ENCODE measurements at places on chromosomes 11 and 22. TPM values are rescaled to one million over a fixed set of nuclear protein-coding genes. Genes with fewer than 3 reads are reported as not detected.

- no peak overlapping the region for H3K4me3 ChIP-seq
- no peaks in the 10 kb centered on the region for H3K4me1 ChIP-seq
- H3K27me3 ChIP-seq = no peaks in the 10 kb centered on the region
- no peak for DNase-seq
- no peak overlapping the region for H3K27ac ChIP-seq
These were observed 33.8 kb downstream of the NEAT1 start for GRCh38 chr11:65456418-65456817.

DNA sequence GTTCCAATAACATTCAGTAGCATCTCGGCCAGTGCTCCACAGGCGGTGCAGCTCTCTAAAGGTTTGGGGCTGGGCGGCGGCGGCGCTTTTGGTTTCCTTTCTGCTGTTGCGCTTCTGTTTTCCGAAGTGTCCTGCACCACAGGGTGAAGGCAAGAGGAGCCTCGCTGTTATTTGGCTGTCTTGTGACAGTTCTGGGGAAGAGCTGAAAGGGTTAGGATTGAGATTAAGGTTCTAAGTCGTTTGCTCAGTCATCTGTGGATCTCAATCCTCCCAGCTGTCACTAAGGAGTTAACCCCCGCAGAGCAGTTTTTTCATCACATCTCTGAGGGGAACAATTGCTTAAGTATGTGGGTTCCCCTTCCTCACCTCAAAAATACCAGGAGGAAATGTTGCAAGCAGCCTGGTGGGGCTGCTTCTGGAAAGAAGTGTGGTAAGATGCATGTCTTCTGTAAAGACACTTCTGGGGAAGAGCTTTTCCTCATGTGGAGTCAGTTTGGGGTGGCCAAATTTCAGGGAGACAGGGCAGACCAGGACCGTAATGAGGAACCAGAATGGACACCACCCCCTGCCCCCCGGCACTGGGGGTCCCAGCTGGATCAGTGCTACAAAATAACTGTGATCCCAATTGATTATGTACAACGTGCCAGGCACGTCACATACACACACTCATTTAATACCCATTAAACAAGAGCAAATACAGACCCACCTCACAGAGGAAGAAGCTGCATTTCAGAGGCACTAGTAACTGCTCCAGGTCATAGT is 14.2 kb downstream of the TMEM121B start:
- no peak overlapping the region for H3K4me3 ChIP-seq
- H3K27me3 ChIP-seq = no peaks in the 10 kb centered on the region

DNA sequence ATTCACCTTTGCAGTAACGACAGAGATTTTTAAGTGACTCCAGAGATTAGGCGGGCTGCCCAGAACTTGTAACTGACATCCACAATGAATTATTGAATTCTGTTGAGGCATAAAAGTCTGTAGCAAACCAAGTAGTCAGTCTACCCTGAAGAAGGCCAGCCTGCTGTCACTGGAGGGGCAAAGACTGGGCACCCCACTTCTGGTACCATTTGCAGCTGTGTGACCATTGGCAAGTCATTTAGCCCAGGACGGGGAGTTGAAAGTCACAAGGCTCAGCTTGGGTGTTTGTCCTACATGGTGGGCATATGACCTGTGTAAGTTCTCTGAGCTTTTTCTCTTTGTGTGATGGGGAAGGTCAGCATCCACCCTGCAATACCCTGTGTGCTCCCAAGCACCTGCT is 119.4 kb downstream of the ARHGAP8 start:
- no peak overlapping the region for H3K27ac ChIP-seq
- no peaks in the 10 kb centered on the region for H3K4me1 ChIP-seq
- H3K27me3 ChIP-seq = no peaks in the 10 kb centered on the region
- H3K36me3 ChIP-seq = no peaks in the 10 kb centered on the region

- H3K27me3 ChIP-seq = no peaks in the 10 kb centered on the region
- no peaks in the 10 kb centered on the region for H3K36me3 ChIP-seq
- no peaks in the 10 kb centered on the region for H3K4me1 ChIP-seq
- DNase-seq = no peak
- no peak overlapping the region for H3K27ac ChIP-seq
These were observed 181.5 kb downstream of the FAM76B start for GRCh38 chr11:95608093-95608492.

DNA sequence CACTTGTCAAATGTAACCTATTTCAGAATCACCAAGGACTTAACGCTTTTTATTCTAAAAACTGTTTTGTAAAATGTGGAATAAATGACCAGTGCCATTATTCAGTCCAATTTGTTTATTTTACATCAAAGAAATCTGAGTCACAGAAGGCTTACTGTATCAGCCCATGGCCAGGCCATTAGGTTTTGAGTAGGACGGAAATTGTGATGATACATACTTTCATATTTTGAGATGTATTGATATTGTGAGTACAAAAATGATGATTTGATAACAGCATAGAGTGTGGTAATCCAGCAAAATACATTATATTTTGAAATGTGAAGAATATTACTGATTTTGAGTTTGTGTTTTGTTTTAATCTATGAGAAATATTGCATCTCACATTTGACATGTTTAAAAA is 81.1 kb downstream of the PIWIL3 start:
- H3K27ac ChIP-seq = no peak overlapping the region
- no peaks in the 10 kb centered on the region for H3K27me3 ChIP-seq
- no peak for DNase-seq
- no peak overlapping the region for H3K4me3 ChIP-seq

- H3K36me3 ChIP-seq = no peaks in the 10 kb centered on the region
- no peaks in the 10 kb centered on the region for H3K4me1 ChIP-seq
- no peak overlapping the region for H3K4me3 ChIP-seq
- H3K27ac ChIP-seq = no peak overlapping the region
These were observed 320.7 kb downstream of the LARGE1 start for GRCh38 chr22:33599596-33599995.

DNA sequence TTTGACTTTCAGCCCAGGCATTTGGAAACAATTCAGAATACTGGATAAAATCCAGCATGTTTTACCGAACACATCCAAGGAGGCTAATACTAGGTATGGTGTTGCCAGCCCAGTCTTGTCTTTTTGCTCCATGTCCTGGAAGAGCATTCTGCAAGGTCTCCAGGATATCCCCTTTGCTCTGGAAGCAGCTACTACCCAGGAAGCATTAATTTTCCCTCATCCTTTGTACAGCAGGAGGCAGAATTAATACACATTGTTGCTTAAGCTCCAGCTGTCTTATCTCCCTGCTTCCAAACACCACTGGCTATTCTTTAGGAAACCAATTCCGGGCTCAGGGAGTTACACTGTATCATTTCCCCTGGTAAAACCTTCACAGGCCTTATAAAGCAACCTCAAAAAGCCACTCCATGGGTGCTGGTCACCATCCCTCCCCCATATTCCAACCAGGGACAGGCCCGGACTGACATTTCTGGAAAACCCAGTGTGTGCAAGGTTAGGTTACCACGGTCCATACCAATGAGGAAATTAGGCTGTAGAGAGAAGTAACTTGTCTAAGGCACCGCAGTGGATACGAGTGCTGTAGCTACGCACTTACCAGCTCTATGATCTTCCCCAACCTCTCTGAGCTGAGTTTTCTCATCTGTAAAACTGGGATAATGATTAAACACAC is 1.5 kb upstream of the UBASH3B start:
- H3K27me3 ChIP-seq = no peaks in the 10 kb centered on the region
- H3K4me1 ChIP-seq = peaks cover 6% of the 10 kb centered on the region
- no peak for DNase-seq
- no peaks in the 10 kb centered on the region for H3K36me3 ChIP-seq
- H3K4me3 ChIP-seq = no peak overlapping the region
- H3K27ac ChIP-seq = no peak overlapping the region

Gene TMEM45B
- not detected for total RNA-seq

Gene USH1C
- total RNA-seq = not detected

Gene CDHR5
- not detected for total RNA-seq

Gene MPZL2
- 14.2 TPM for total RNA-seq

Gene TUBA8
- 162 TPM for total RNA-seq

Gene FERMT3
- total RNA-seq = 3.4 TPM

Gene DEUP1
- not detected for total RNA-seq

Gene RAG2
- not detected for total RNA-seq

Gene SLC35E4
- 5.3 TPM for total RNA-seq

Gene LRRC4C
- 0.44 TPM for total RNA-seq

Gene MS4A4A
- 13.7 TPM for total RNA-seq

All from heart left ventricle (tissue), 16 donors.